HT1080 (cell line): ENCODE measurements at places on chromosomes 7 and 10. TPM values are rescaled to one million over a fixed set of nuclear protein-coding genes. Genes with fewer than 3 reads are reported as not detected.
A peak's percentile ranks its signal among the peaks of the same experiment; 100 is the strongest.

ATAD1 gene
- 31.3 and 42.3 TPM in 2 replicates for total RNA-seq

CFAP70 gene
- 0.03 and 0.43 TPM in 2 replicates for total RNA-seq

OR2A2 gene
- total RNA-seq: not detected in 2 replicates

ABCF2 gene
- total RNA-seq: 83.9 and 89.1 TPM in 2 replicates

GRCh38 chr7:78777829-78778228, 675.6 kb downstream of the MAGI2 start:
- DNase-seq: peak; percentile 52

GRCh38 chr7:44617225-44617890, 10.9 kb downstream of the OGDH start:
- peak; percentile 62 for DNase-seq

- no peak for DNase-seq
Observed at GRCh38 chr7:20510573-20510900, 104.9 kb upstream of the ABCB5 start.

DNA sequence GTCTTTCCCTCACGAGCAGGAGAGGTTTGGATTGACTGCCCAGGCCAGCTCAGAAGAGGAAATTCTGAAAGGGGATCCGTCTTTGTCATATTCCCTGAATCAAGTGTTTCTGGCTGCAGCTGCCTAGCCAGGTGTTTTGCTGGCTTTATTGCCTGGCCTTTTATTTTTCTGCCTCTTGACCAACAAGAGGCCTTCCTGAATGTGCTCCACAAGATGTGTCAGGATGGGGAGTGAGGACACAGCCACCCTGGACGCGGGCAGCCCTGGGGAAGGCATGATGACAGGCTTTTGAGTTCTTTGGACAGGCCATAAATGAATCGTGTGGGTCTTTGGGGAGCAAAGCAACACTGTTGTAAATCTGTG, 163.6 kb downstream of the CAMK1D start:
- DNase-seq: no peak

DNA sequence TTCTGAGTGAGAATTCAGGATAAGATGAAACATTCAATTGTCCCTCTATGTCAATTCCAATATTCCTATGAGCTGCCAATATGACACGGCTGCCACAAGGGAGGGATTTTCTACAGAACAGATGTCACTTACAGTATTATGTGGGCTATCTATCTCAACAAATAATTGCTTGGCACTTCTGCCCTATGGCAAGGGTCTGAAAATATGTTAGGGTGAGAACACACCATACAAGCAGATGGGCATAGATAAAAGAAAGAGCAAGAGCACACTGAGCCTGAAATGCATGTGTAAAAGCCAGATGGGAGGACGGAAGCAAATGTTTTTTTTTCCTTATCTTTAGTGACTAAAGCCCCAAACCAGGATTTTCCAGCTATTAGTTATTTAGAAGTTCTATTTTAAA, 70.1 kb upstream of the TFEC start:
- DNase-seq: no peak
